ENCODE measurements at places on chromosomes 16 and 17.

- DNase-seq: no peak
Measured at GRCh38 chr16:74500907-74501306, 79.6 kb upstream of the CLEC18B start.

GRCh38 chr17:47603830-47604597, 45.7 kb upstream of the KPNB1 start:
- no peak for DNase-seq

GRCh38 chr17:72720494-72720825, 372.0 kb downstream of the SLC39A11 start:
- DNase-seq: no peak

GRCh38 chr17:59093702-59094231, 12.9 kb downstream of the TRIM37 start:
- peak; percentile 17 for DNase-seq

GRCh38 chr17:8105957-8106398, 12.3 kb downstream of the ALOXE3 start:
- no peak for DNase-seq

GRCh38 chr17:19371259-19372010, 6.9 kb upstream of the MAPK7 start:
- DNase-seq: no peak

GRCh38 chr17:47905221-47905733, 9.2 kb downstream of the SP2 start:
- no peak for DNase-seq

GRCh38 chr17:57955183-57955931, at the start of gene CUEDC1:
Gene CUEDC1 (minus strand): TSS chr17:57955412. CDS start chr17:57885564, 69,848 bp downstream.
- peak; percentile 21 for DNase-seq

GRCh38 chr17:9987779-9988585, 82.9 kb upstream of the RCVRN start:
- DNase-seq: no peak
